ENCODE measurements at places on chromosomes 11 and 22. TPM values are rescaled to one million over a fixed set of nuclear protein-coding genes. Genes with fewer than 3 reads are reported as not detected.
A peak's percentile ranks its signal among the peaks of the same experiment; 100 is the strongest.

- DNase-seq, result no peak
These were observed 291.6 kb downstream of the BUD13 start for GRCh38 chr11:116481126-116481675.

DNA sequence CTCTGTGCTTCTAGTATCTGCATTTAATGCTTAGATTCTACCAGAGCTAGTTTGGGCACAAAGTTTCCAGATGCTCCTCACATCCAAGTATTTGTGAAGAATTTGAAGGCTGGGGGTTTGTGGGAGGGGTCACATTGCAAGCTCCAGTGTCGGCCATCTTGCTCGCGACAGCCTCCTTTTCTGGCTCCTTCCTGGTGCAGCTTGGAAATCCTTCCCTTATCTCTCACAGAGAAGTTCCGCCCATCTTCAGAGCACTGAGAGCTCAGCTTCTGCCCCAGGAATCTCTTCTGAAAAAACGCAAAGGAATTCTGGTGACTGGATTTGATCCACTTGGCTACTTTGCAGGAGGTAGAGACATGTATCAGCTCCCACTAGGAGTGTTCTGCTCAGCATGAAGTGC lies 497.5 kb downstream of the TBC1D22A start:
- DNase-seq, result no peak

- no peak for DNase-seq
These were observed 108.8 kb downstream of the NAV2 start for GRCh38 chr11:19821412-19821875.

DNA sequence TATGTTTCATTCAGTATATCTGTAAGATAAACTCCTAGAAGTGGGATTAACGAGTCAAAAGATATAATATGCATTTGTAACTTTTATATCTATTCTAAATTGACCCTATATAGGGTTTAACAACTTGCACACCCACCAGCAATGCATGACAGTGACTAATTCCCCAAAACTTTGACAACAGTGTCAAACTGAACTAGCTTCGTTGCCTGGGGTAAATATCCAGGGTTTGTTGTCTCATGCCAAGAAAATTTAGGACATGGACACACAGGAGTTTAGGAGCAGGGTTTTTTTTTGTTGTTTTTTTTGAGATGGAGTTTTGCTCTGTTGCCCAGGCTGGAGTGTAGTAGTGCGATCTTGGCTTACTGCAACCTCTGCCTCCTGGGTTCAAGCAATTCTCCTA lies 5.1 kb downstream of the SNU13 start:
- no peak for DNase-seq

GRCh38 chr22:44031158-44031952 lies 7.3 kb downstream of the PARVB start:
- DNase-seq, result no peak

The OR8A1 gene
- not detected for total RNA-seq

DNA sequence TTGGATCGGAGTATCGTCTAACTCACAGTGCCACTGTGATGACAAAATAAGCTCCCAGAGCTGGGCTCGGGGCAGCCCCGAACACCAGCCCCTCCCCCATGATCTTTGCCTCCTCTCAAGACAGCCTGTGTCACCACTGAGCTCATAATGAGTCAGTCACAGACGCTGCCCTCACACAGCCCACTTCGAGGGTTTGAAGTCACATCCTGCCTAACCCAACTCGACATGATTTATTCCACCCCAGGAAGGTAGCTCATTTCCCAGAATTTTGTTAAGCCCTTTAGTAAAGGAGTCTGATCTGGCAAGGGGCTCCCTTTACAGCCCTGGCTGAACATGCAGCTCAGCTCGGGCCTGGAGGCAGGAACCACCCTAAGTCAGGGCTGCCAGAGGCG lies 22.8 kb downstream of the MYH9 start:
- peak; percentile 83 for DNase-seq

DNA sequence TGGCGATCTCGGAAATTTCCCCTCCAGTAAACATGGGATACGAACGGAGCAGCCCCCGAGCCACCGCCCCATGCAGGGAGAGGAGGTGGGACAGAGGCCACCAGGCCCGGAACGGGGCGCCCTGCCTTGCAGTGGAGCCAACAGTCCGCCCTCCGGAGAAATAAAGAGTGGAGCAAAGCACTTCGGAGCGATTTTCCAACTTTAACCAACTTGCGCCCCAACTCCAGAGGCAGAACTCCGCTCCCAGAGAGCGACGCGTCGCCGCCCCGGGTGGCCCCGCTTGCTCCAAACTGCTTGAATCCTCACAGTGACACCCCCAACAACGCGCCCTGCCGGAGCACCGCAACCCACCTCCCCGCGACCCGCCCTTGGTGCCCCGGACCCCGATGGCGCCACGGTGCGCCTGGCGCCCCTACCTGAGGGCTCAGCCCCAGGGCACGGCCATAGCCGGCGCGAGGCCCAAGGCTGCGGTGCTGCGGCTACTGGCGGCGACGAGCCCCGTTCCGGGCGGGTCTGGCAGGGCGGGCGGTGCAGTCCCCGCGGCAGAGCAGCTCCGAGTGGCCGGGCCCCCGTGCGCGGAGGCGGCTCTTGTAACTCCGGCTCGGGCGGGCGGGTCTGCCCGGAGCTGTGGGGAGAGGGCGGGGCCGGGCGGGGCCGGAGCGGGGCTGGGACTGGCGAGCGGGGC lies at the start of gene AHNAK:
AHNAK (minus strand) TSS at position 563 of the 685 bp plus-strand sequence. CDS start 10,708 bp downstream, outside the sequence.
- peak; percentile 73 for DNase-seq

The SYT7 gene
- 13.9 TPM for total RNA-seq

The RTN4RL2 gene
- 0.94 TPM for total RNA-seq

All from myocyte (in vitro differentiated cells).